COR-L47 (cell line): ENCODE measurements at places on chromosomes 5 and 9.

DNA sequence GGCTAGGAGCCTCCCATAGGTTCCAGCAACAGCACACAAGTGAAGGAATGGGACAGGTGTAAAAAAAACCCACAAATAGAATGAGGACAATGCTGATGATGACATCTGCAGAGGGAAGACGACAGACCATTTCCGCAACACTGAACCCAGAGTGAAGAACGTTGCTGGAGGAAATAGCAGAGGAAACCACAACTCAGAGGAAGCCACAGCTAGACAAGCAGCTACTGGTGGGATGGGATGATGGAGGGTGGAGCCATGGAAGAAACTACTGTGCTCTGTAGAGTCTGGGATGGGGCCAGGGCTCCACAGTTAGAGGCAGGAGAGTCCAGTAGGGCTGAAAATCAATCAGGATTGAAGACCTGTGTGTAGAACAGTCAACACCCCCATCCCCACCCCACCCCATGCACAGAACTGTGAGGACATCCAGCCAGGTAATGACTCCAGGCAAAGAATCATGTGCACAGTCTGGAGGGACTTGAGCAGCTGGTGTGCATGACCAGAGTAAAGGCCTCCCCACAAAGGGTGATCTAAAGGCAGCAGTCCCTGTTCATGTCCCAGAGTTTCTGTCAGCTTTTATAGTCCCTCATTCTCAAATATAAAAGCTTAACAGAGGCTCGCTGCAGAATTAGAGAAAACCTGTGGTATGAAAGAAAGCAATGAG lies 65.2 kb upstream of the SPIN1 start:
- DNase-seq, result no peak

- DNase-seq, result no peak
Observed at GRCh38 chr5:33242277-33242676, 198.5 kb upstream of the TARS1 start.

GRCh38 chr5:125148706-125149105 lies 402.3 kb upstream of the ZNF608 start:
- DNase-seq, result no peak

- peak; percentile 58 for DNase-seq
Observed at GRCh38 chr5:155728146-155728856, 598.7 kb upstream of the SGCD start.

GRCh38 chr5:124554746-124555578 lies 191.5 kb downstream of the ZNF608 start:
- DNase-seq, result no peak

DNA sequence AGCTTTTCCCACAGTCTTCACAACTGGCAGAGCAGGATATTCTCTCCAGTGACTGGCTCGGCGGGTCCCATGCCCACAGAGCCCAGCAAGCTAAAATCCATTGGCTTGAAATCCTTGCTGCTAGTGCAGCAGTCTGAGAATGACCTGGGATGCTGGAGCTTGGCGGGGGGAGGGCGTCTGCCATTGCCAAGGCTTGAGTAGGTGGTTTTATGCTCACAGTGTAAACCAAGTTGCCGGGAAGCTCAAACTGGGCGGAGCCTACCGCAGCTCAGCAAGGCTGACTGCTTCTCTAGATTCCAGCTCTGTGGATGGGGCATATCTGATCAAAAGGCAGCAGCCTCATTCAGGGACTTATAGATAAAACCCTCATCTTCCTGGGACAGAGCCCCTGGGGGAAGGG lies 194.1 kb downstream of the CCDC171 start:
- DNase-seq, result no peak

DNA sequence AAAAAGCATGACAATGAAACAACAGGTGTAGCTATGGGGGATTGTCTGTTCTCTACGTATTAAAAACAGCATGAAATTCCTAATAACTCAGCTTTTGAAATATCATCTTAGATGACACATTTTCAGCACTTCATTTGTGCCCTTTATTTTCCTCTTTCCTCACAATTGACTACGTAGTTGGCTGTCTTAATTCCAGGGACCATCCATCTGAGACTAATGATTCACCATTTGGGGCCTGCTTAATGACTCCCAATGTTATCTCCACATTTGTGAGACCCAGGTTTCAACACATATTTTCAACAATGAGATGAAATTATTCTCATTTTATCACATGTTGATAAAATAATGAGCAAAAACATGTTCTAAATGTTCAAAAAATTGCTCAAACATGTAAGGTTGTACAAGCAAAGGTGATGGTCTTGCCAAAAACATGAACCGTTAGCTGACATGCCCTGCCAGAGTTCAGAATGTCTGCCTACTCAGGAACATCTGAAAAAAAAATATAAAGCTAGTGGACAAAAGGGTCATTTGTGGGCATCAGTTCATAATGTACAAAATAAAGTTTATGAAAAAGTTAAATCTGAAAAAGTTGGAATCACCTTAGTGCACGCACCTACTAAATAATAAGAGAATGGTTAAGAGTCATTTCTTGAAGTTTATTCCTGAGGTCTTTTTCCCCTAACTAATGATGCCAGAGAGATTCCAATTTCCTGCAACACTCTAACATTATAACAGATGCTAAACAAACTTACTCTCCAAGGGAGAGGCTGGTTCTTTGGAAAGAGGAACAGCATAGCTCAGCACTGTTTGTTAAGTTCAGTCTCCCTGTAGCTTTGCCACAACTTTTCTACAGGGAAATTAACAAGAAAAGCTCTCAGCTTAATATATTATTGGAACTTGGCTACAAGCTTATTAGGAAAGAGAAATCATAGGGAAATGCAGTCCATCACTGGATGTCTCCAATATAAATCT lies 275.5 kb downstream of the SPOCK1 start:
- no peak for DNase-seq

GRCh38 chr5:178667101-178667500 lies 40.3 kb upstream of the CLK4 start:
- no peak for DNase-seq

- no peak for DNase-seq
Observed at GRCh38 chr9:121610638-121610953, 40.8 kb upstream of the DAB2IP start.

GRCh38 chr5:2157372-2157771 lies 274.6 kb upstream of the IRX4 start:
- DNase-seq, result no peak

GRCh38 chr9:91378695-91379127 lies 17.0 kb upstream of the AUH start:
- no peak for DNase-seq

DNA sequence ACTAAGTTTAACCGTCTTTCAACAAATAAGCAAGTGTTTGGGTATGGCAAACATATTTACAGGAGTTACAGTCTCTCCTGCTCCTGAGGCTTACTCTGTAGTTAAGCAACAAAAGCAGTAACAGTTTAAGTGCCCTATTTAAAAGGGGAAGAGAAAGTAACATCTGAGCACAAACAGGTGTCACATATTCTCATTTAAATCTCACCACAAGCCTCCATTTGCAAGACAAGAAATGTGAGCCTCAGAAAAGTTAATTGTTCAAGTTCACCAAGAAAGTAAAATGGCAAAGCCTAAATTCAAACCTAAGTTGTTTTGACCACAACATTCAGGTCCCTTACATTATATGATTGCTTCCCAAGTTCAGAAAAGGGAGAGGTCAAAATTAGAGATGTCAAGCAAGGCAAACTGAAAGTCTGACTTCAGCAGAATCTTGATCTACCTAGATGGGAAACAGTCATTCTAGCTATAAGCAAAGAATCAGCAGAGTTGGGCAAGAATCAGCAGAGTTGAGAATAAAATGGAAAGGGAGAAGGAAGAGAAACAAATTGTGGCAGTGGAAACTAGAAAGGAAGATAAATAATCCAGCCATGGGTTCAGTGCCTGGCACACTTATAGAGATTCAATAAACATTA lies 93.4 kb downstream of the STRBP start:
- no peak for DNase-seq

GRCh38 chr9:99833735-99834134 lies 12.1 kb downstream of the NR4A3 start:
- no peak for DNase-seq

DNA sequence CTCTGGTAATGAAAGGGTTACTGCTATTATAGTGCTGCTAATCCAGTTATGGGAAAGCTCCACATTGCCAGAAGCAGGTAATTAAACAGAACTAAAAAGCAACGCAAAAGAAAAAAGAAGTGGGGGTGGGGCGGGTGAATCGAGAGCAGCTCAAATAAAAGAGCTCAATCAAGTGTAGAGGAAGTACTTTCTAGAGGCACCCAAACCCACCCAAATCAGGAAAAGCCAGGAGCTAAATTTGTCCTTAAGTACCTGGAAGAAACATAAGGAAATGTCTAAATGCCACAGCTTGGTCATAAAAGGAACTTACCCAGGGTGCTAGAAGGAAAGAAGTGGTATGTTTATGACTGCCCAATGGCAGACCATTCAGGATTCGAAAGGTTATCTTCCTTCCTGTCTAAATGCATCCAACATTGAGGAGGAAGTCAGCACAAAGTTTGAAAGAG lies 2.4 kb upstream of the RNF145 start:
- DNase-seq, result no peak

DNA sequence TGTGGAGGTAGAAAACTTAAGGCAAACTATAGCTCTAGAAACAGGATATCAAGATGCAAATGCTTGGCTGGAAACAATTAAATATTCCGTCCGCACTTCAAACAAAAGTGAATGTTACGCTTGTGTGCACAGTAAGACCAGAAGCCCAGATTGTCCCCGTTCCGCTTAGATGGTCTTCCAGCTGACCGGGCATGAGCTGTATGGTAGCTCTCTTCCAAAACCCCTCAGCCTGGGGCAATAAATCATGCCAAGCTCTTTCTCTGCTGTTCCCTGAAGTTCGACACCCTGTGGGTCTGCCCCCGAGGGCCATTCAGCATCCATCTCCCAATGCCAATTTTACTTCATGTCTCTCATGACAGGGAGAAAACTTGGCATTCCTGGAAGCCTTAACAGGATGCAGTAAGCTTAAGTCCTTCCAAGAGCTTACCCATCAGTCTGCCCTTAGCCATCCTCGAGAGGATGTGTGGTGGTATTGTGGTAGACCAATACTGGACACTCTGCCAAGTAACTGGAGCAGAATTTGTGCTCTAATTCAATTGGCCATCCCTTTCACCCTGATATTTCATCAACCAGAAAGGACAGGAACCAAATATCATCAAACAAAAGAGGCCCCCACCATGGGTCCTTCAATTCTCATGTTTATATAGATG lies 70.7 kb upstream of the RANBP6 start:
- DNase-seq, result no peak

DNA sequence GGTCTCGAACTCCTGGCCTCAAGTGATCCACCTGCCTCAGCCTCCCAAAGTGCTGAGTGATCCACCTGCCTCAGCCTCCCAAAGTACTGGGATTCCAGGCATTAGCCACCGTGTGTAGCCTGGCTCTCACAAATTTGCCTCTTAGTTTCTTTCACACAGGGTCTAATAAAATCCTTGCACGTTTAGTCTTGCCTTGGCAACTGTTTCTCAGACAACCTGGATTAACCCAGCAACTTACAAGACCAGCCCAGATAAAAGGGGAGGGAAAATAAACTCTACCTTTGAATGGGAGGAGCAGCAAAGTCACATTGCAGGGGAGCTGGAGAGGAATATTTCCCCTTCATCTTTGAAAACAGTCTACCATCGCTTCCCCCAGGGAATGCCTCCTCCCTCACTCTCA lies 29.3 kb upstream of the GNA14 start:
- DNase-seq, result no peak

GRCh38 chr5:64384765-64385164 lies 121.0 kb upstream of the RGS7BP start:
- peak; percentile 51 for DNase-seq

DNA sequence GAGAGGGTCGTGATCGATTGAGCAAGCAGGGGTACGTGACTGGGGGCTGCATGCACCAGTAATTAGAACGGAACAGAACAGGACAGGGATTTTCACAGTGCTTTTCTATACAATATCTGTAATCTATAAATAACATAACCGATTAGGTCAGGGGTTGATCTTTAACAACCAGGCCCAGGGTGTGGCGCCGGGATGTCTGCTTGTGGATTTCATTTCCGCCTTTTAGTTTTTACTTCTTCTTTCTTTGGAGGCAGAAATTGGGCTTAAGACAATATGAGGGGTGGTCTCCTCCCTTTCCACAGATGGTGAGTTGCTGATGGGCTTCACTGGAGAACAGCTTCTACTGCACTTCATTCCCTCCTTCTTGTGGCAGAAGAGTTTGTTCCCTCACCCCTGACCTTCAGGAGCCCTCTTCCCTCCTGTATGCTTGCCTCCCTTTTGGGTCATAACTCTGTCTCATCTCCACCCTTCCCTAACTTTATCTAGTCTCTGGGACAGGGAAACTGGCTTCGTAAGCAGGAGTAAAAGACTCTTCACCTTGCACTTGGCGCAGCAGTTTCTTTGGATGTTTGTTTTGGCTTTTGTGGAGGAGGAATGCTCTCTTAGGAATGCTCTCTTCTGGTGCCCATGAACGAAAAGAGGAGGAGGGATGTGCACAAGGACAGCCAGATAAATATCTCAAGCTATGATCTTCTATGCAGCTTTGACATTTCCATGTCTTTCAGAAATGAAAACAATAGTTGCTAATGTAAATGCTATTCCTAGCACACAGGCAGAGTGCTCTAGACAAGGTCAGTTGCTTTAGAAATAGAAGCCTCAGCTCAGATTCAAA lies 139.8 kb upstream of the RPS23 start:
- DNase-seq, result no peak

GRCh38 chr5:87411973-87412629 lies 629 bp downstream of the CCNH start:
- no peak for DNase-seq

DNA sequence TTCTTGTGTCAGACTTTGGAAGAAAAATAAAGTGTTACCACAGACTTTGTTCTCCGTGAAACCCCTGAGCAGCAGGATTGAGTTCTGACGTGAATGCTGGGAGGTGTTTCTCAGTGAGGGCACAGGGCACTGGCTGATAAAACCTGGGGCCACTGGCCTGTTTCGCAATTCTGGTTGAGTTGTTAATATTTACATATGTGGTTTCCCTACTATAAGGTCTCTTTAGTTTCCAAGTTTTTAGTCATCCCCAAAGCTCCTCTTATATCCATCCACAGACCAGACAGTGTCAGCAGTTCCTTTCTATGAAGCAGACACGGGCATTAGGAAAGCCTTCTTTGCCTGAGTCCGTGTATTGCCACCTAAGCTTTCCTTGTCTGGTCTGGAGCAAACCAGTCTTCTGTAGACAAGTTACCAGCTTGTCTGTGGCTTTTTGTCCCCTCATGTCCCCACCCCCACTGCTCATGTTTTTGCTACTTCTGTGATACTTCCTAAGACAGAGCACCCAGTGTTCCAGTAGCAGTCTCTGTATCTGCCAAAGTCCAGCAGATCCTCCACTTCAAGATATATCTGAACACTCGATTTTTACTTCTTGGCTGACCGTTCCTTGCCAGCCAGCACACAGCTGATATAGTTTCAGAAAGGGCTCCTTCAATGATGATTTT lies 42.0 kb downstream of the ACO1 start:
- no peak for DNase-seq

DNA sequence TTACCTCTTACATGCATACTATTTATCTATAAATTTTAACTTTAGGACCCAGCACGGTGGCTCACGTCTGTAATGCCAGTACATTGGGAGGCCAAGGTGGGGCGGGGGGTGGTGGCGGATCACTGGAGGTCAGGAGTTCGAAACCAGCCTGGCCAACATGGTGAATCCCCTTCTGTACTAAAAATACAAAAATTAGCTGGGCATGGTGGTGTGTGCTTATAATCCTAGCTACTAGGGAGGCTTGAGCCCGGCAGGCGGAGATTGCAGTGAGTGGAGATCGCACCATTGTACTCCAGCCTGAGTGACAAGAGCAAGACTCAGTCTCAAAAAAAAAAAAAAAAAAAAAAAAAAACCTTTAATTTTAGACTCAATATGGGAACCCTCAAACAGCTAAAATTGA lies 1582.6 kb upstream of the NUDT12 start:
- no peak for DNase-seq
